Right cardiac atrium (tissue), 5 donors: ENCODE measurements at places on chromosomes 3 and 15. TPM values are rescaled to one million over a fixed set of nuclear protein-coding genes. Genes with fewer than 3 reads are reported as not detected.
A peak's percentile ranks its signal among the peaks of the same experiment; 100 is the strongest.

GRCh38 chr15:94375997-94376396 lies 144.6 kb downstream of the MCTP2 start:
- no peak for DNase-seq

- DNase-seq = no peak
Measured at GRCh38 chr3:100189444-100189964, 71.3 kb upstream of the TBC1D23 start.

DAZL gene
- total RNA-seq = not detected

CYP8B1 gene
- total RNA-seq = not detected

DNA sequence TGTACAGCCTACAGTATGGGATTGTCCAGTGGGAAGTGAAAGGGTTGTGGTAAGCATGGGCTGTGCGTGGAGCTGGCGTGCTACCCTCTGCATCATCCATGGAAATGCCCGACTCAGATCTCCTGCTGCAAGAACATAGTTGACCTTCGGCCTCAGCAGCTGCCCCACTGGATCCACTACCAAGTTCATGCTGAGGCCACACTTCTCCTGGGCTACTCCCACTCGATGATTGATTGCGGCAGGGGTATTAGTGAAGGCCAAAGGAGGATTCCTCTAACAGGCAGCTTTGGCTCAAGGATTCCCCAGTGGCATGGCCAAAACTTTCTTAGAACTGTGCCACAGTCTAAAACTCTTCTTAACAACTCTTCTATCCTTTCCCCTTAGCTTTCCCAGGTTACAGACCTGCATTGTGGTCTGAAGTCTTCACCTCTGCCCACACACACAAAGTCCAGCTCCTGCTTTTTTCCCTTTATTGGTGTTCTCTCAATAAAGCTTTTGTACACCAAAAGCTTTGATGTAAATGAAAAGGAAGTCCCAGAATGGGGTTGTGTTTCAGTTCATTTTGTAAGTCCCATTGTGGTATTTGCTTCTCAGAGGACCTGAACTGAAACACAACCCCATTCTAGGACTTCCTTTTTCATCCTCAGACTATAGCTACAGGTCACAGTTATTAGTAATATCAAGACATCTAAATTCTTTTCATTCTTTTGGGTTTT lies 4.9 kb upstream of the TBC1D5 start:
- DNase-seq = no peak

MED12L gene
- total RNA-seq = 0.71 TPM

POLQ gene
- 0.64 TPM for total RNA-seq

DNA sequence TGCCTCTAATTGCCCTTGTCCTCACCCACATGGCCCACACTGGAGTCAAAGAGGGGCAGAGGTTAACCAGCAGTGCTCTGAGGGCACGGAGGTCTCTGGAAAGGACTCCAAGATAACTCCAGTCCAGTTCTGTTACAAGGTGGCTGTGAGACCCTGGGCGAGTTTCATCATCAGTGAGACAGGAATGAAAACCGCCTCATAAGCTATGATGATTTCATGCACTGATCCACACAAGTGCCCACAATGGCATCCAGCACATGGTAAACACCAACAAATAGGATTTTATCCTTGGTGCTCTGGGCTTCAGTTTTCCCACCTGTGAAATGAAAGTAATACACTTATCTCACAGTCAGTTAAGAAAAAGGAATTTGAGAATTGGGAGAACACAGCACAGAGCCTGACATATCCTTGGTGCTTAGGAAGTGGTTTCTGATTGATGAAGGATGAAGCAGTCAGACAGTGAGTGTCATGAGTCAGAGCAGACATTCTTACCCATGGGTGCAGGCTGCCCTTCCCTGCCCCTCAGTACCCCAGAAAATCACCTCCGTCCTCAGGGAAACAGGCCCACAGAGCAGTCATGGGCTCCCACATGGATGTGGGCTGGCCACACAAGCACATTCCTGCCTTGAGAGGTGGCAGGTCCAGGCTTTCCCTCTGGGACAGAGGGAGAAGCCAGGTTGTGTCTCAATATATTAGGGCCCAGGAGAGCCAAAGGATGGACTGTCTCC lies 48.4 kb downstream of the DAPK2 start:
- DNase-seq = no peak

EPHB3 gene
- total RNA-seq = 2.9 TPM

DNA sequence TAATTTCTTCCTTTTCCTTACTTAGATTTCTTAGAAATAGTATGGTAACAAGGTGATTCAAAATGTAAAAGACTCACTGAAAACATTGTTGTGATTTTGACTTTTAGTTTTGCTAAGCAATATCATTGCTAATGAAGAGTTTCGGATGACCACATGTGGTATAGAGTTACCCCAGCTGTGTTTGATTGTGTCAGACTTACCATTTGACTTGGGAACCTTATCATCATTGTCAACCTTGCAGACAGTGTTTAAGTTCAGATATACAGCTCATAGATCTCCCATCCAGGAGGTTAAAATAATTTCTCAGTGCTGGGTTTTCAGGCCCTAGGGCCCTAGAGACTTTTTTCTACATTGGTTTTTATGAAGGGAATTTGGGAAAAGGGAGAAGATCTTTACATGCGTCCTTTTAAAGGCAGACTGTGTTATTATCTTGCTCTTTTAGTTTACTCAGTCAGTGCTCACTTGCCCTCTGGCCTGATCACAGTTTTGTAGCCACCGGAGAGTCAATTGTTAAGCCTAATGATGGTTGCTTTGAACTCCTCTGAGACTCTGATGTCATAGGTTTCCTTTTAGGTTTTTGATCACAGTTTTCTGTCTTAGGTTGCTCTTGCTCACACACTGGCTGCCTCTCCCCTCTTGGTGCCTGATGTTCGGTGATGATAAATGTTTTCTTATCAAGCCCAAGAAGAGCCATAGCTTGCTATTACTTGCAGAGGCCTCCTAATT lies 133.5 kb upstream of the ZPLD1 start:
- DNase-seq = no peak

GRCh38 chr3:129506231-129506742 lies 22.2 kb upstream of the RHO start:
- peak; percentile 11 for DNase-seq

- DNase-seq = no peak
Measured at GRCh38 chr3:12591997-12592715, 35.3 kb downstream of the MKRN2 start.

GRCh38 chr3:128845119-128845777 lies 34.2 kb upstream of the ACAD9 start:
- no peak for DNase-seq

DNA sequence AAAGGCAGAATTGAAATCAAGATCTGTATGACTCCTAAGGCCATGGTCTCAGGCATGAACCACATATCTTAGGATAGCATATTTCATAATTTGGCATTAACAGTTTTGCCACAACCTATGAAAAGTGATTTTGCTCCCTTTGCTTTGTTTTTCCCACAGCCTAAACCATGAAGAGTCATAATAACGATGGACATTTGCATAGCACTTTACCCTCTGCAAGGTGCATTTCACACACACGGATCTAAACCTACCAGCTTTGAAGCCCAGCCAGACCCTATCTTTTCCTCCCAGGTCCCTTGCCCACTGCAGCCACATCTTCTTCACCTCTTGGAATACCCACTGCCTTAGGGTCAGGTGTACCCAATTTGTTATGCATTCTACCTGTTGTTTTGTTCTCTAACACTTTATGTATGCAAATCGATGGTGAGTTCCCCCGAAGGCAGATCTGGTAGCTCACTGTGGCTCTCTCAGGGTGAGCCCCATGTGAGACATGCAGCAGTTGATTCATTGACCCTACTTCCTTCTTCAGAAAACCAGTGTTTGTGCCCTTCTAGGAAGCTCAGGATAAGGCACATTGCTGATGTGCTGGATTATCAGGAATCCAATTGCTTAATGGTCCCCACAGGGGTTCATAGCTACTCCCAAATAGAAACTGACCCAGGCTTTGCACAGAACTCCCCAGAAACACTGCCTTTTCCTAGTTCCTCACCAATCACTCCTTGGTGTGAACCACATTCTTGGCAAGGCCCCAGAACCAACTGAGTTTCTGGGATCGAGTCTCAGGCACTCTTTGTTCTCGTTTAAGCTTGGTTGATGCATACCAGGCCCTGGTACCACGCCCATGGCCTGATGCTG lies 8.7 kb downstream of the ARHGAP31 start:
- peak; percentile 31 for DNase-seq

RYR3 gene
- 0.28 TPM for total RNA-seq

DNA sequence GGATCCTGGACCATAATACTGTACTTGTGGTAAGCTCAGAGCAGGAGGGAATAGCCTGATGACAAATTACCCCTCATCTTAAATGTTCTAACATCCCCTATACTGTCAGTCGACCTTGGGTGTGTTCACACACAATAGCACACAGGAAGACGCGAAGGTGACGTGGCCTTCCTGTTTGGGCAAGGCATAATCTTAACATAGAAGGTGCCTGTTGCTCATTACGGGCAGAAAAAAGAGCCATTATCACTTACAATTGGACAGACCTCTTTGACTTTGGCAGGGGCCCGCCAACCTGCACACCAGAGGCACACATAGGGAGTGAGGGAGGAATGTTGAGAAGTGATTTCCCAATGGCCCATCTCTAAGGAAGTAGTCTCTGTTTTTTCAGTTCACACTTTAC lies 144.2 kb downstream of the ANO10 start:
- peak; percentile 57 for DNase-seq

- DNase-seq = no peak
Measured at GRCh38 chr3:179734497-179735281, 81.8 kb downstream of the USP13 start.

HTR3E gene
- not detected for total RNA-seq

DNA sequence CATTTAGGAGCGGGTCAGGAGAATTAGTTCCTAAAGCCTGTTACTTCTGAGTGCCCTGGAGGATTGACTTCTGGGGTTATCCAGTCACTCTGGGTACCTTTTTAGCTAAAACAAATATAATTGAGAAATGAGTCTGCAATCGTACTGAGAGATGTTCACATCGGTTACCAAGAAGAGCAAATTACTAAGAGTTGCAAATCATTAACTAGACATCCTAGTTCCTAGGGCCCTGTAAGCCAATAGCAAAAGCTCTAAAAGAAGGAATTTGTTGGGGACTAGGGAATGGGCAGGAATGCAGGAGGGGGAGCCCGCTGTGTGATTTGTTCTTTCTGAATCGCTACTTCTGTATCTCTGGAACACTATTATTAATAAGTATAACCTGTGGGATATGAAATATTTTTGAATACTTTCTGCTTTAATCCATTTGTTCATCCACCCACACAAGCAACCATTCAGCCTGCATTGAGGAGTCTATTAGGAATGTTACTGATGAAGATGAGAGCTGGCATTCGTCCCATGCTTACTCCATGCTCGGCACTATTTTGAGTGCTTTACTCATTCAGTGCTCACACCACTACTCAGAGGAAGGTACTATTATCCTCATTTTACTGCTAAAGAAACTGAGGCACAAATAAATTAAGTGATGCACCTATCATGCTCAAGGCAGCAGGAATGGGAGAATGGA lies 31.5 kb upstream of the KY start:
- no peak for DNase-seq

MST1R gene
- 2.7 TPM for total RNA-seq

- DNase-seq = no peak
Measured at GRCh38 chr15:74215958-74216357, 13.4 kb upstream of the STRA6 start.

GRCh38 chr3:171791692-171792076 lies 18.6 kb downstream of the PLD1 start:
- peak; percentile 53 for DNase-seq

CPLX3 gene
- 16.1 TPM for total RNA-seq

- DNase-seq = no peak
Measured at GRCh38 chr15:94069844-94070243, 161.5 kb upstream of the MCTP2 start.

DNA sequence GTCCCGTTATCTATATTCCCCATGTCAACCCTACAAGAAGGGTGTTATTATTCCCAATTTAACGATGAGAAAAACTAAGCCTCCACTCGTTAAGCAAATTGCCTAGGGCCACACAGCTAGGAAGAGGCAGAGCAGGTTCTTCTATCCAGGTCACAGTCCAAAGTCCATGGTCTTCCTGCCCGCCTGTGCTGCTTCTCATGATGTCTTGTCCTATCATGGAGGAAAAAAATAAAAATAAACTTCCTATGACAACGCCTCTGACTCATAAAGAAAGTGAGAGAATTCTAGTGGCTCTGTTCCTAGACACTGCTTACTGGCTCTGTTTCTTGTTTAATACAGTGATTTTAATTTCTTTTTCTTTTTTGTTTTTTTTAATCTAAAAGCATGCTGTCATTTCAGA lies 9.7 kb downstream of the COL8A1 start:
- DNase-seq = no peak

DNA sequence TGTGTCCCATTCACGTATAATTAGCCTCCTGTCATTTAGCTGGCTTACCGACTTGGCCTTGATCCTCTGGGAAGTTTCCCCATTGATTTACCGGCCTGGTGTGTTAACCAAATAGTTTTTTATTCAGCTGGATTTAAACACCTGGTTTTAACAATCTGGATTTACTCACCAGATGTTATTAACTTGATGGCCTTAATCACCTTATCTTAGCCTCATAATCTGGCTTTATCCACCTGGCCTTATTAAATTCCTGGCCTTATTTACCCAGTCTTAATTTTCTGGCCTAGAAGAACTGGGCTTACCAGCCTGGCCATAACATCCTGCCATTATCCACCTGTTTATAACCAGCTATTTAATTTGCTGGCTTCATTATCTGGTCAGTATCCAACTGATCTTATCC lies 89.9 kb downstream of the IL12A start:
- DNase-seq = no peak

DNA sequence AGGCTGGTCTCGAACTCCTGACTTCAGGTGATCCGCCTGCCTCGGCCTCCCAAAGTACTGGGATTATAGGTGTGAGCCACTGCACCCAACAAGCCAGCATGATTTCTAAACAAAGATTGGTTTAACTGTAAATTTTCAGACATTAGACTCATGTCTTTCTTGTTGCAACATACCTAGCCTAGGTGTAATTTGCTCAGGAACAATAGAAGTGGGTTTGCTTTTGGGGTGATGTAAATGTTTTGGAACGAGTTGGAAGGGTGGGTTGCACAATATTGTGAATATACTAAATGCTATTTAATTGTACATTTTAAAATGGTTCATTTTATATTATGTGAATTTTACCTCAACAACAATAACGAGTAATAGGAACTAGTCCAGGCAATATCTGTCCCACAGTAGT lies 7.1 kb downstream of the CCR4 start:
- DNase-seq = no peak

ZNF662 gene
- total RNA-seq = 6.4 TPM

NUP210 gene
- 3.3 TPM for total RNA-seq

DNA sequence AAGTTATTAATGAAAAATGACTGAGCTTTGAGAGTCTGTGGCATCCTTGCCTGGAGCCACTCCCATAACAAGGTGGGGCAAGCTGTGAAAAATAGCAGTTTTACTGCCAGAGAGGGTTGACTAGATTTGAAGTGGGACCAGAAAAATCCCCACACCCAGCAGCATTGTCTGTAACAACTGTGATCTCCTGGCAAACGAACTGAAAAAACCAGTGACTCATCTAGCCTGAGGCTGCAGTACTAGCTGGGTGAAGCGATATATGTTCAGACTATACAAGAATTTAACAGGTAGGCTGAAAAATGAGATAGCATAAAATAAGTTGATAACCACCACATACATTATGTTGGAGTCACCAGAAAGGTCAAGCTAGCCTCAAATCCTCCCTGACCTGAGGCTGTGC lies 64.0 kb downstream of the DPH6 start:
- no peak for DNase-seq

- no peak for DNase-seq
Measured at GRCh38 chr15:40790718-40791117, 16.2 kb upstream of the ZFYVE19 start.
